ENCODE measurements at places on chromosomes 11 and 22.

DNA sequence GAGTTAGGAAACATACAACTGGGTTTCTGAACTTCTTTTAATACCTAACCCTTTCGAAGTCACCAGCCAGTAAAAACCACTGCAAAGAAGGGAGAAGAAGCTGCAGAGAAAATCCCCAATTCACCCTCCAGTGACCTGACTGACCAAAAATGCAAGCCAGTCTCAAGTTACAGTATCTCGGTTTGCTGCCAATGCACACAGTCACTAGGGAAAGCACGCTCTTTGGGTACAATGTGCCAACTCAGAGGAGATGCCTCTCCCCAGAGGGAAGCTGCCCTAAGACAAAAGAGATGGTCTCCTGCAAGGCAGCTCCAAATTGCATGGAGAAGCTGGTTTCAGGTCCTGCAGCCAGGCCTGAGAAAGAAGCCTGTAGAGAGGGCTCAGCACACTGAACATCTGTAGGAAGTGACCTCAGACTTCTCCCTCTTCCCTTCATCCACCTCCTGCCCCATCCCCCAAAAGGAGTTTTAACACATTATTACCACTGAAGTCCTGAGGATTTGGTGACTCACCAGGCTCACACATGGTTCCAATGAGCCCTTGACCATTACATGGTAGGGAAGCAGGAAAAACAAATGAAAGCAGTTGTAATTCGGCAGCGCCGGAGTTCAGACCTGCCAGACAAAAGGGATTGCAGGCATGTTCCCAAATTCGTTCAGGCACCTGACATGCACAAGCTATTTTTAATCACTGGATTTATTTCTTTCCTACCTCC, 90.1 kb downstream of the ETS1 start:
- DNase-seq, result no peak

DNA sequence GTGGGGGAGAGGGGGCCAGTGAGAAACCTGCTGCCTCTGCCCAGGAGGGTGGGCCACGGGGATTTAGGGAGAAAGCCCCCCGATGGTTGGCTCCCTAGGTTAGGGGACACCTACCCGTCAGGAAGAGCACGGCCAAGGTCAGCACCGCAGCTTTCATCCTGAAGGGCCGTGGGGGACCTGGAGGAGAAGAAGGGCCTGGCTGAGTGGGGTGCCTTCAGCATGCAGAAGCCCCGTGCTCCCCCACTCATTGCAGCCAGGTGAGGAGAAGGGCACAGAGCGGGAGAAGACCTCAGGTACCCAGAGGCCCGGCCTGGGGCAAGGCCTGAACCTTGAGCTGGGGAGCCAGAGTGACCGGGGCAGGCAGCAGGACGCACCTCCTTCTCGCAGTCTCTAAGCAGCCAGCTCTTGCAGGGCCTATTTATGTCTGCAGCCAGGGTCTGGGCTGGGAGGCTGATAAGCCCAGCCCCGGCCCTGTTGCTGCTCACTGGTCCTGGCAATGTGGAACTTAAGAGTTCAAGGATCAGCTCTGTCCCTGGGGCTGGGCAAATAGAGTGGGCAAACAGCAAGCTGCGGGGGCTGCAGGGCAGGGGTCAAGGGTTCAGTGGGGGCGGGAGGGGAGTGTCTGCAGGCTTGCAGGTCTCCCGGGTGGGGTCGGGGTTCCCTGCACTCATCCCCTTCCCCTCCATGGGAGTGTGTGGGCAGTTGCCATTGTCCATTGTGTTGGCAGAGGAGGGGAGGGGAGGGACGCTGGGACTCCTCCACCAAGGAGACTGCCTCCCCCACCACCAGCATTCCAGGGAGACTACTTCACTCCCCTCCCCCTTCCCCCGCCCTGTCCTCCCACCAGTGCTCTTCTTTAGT, at the start of gene APOA1:
APOA1 (minus strand) TSS at position 392 of the 861 bp plus-strand sequence; CDS start at position 157, 235 bp downstream.
- DNase-seq, result no peak

- DNase-seq, result no peak
Measured at GRCh38 chr11:71284525-71285092, 32.2 kb upstream of the SHANK2 start.

- DNase-seq, result no peak
Measured at GRCh38 chr11:12110714-12111548, 541 bp downstream of the MICAL2 start.

- DNase-seq, result no peak
Measured at GRCh38 chr11:60763692-60764369, 7.2 kb downstream of the MS4A15 start.

DNA sequence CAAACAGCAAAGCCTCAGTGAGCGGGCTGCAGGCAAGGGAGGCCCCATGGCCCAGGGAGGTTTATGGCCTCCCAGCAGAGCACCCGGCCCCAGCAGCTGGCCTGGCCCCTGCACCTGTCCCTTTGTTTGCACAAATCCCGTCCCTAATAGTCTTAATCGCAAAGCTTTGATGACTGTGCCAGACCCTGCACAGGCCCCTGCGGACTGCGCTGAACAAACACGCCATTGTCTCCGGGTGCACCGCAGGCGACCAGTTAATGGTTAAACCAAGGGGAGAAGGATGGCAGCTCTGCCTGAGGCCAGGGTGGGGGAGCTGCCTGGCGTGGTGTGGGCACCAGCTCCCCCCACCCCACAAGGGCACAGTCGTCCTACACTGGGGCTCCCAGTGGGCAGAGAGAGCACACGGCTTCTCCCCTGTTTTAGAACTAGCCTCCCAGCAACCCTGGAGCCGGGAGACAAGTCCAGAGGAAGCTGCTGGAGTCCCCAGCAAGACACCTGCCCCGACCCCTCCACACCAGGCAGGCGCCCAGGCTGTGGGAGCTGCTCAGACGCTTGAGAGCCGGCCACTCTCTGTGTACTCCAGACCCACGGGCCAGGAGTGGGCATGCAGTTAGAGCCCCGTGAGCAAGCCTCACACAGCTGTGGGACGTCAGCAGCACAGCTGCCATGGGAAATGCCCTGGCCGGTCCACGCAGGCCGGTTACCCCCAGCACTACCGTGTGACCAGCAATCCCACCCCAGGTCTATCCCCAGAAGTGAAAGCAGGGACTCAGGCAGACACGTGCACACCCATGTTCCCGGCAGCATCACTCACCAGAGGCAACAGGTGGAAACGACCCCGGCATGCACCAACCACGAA, 39.7 kb upstream of the TH start:
- DNase-seq, result no peak

GRCh38 chr11:120183701-120184141, 27.1 kb upstream of the OAF start:
- no peak for DNase-seq

GRCh38 chr22:23858484-23858815, 775 bp downstream of the SLC2A11 start:
- no peak for DNase-seq

DNA sequence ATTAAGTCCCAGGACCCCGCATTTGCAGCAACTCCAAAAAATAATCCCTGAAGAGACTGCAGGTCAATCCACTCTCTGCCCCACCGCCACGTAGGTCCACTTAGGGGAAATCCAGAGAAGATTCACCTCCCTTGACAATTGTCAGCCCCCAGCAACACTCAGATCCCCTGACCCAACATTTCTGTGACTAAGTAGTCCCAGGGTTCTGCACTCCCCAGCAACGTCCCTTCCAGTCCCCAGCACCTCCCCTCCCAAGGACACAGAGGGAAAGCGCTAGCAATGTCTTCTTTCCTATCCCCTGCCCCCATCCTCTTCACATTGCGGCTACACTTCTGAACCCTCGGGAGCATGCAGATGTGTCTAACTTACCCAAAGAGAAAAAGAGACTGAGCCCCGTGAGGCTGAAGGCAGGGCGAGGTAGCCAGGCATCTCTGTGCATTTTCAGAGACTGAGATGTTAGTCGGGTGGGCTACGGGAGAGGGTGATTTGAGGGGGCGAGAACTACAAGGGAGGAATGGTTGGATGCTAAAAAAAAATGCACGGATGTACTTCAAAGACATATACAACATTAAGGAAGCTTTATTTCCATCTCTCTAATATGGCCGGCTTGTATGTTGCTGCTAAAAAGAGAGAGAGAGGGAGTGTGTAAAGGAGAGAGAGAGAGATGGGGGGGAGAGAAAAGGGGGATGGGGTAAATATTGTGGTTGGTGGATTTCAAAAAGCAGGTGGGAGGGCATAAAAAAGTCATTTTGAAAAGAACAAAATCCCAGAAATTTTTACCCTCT, at the start of gene SCN2B:
SCN2B (minus strand) TSS at position 647 of the 785 bp plus-strand sequence; CDS start at position 439, 208 bp downstream.
- DNase-seq, result no peak

DNA sequence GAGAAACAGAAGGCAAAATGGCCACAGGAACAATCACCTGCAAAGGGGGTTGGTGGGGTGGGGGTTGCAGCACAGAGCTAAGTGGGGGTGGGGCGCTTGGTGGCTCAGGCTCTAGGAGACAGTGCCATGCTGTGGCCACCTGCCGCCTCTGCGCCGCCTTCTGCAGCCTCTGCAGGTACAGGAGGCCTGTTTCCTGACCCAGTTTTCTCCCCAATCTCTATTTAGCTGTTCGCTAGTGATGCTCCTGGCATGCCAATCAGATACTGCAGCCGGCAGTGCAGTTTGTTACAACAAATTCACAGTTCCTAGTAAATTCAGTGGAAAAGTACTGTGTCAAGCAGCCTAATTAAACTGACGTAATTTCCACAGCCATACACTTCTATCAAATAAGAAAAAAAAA, 106.4 kb downstream of the SERGEF start:
- no peak for DNase-seq

GRCh38 chr11:44139565-44140330, 44.3 kb downstream of the EXT2 start:
- no peak for DNase-seq

DNA sequence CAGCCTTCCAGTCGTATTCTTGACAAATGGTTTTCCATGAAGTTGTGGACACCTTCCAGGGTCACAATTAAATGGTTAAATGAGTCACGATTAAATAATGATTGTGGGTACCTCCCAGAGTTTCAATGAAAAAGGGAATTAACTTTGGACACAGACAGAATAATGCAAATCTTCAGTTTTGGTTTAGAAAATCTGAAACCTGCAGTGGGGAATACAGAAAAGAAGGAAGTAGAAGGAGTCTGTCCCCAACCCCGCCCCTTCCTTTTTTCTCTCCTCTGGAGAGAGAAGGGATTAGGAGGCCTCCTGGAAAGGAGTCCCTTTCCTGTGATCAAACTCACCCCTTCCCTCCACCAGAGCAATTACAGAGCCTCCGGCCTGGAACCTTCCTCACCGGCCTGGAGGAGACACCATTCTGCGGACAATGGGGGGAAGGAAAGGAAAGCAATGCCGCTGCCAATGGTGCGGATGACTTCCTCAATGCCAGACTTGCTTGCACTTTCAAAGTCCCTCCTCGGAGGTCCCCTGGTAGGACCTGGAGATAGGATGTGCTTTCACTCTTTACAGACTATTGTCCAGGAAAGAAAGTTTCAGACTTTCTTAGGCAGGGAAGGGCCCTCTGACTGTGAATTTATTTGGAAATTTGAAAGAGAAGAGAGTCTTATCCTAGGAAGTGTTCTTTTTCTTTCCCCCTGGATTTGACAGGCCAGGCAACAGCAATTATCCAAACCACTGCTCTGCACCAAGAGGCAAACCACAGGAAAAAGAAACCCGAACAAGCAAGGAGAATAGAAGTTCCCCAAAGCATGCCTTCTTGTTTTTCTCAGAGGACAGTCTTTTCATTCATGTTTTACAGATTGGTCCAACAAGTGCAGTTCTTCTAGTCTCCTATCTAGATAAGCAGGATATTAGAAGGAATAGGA, 86.8 kb downstream of the PTPRJ start:
- no peak for DNase-seq

Data from stimulated activated CD8-positive, alpha-beta memory T cell treated with anti-CD3 and anti-CD28 coated beads, Interleukin-4, amount 100 ng/mL, for 1 hour (primary cell).